ENCODE measurements at places on chromosomes 2 and 18.
A peak's percentile ranks its signal among the peaks of the same experiment; 100 is the strongest.

DNA sequence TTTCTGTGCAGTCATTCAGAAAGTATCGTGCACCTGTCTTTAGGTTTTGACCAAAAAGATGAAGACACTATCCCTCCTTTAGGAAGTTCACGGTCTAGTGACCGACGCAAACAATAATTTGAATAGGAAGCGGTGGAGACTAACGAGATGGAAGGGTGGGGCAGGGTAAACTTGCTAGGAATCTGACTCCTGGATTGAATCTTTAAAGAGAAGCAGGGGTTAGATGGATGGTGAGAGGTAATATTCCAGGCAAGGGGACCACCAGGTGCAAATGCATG is 651 bp upstream of the TXNL1 start:
- DNase-seq: no peak

DNA sequence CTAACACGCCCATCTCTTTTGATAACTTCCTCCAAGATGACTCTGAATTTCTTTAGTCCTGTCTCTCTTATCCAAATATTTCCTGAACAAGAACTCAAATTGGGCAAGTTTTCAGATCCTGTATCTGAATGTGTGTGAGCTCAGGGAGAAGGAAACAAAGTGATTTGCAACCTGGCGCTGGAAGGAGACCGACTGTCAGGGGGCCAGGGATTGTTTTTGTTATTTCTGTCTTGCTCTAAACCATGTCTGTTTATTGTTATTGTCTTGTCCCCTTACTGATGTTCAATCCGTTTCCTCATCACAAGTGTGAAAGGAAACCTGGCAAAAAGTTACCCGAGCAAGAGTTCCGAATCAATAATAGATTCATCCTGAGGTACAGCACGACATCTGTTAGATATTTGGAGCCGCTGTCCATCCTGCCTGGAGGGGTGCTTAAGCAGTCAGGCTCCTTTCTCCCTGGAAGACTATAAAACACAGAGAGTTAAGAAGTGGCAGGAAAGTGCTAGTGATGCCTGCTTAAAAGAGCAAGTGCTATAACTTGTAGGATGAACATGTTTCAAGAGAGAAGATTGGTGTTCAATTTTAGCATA is 132.5 kb upstream of the OSR1 start:
- no peak for DNase-seq

DNA sequence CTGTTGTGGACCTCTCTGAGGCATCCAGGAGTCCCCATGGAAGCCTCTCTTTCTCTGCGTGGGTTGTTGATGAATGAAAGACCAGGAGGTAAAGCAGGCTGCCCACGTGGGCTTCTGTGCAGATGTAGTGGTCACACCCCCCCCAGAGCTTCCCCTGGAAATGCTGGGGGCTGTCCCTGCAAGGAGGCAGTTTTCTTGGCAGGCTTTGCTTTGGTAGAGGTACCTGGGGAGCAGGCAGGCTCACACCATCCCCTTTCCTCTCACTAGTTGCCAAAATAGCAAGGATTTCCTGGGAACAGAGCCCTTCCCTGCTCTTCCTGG is 97.6 kb upstream of the MAP3K20 start:
- DNase-seq: no peak

- DNase-seq: no peak
Measured at GRCh38 chr2:157508676-157509075, 64.8 kb upstream of the CYTIP start.

GRCh38 chr18:26864658-26865057 is 849 bp downstream of the AQP4 start:
- no peak for DNase-seq

DNA sequence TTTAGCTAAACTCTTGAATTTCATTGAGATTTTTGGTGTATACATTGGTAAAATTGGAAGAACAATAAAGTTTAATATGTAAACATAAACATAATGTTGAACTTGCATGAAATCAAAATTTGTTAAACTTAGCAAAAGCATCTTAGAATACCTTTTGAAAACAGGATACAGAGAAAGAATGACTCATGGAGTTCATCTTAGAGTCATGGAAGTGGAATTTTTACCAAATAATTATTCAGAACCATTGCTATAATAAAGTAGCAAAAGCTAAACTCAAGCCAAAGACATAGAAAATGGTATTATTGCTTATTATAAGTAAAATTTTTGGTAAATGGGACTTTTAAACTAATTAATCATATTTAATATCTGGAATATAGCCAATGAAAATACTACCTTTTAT is 841.6 kb upstream of the SLC39A10 start:
- DNase-seq: no peak

DNA sequence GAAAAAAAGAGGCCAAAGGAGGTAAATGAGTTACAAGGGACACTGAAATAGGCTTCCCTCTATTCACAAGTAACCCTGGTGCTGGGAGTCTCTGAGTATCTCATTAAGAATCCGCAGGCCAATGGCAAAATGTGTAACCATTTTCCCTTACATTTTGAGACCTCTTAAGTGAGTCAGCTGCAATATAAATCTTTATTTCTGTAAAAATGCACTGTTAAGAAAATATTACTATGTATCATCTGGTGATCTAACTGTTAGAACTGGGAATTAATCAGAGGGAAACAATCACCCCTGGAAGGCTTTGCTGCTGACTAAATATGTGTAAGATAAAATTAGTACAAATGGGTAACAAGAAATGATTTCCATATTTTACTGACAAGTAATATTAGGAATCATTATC is 483.1 kb upstream of the CHST9 start:
- peak; percentile 24 for DNase-seq

DNA sequence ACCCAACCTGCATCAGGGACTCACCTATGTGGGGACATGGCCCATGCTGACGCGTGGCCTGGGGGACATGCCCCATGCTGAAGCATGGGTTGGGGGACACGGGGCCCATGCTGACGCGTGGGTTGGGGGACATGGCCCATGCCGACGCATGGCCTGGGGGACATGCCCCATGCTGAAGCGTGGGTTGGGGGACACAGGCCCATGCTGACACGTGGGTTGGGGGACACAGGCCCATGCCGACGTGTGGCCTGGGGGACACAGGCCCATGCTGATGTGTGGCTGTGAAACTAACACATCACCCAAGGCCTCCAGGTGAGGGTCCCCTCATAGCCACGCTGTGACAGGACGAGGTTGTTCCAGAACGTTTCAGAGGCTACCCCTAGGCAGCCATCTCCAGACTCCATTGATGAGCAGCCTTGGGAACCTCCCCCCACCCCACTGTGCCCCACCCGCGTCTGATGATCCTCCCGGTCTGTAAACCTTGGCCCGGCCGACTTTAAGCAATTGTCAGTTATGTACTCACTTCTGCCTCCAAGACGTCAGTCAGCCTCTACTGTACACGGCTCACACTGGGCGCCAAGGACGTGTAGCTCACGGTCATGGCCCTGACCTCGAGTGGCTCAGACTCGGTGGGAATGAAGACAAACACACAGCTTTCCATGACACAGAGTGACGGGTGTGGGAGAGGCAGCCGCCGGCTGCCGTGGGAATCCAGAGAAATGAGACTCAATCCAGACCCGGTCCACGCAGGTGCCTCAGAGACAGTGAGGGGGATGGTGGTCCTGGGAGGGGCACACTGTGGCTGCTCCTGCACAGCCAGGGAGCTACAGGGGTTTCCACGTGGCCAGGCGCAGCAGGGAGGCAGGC is 50.2 kb upstream of the SLC66A3 start:
- DNase-seq: no peak

- no peak for DNase-seq
Measured at GRCh38 chr2:11624893-11625292, 45.1 kb downstream of the NTSR2 start.

GRCh38 chr18:55224086-55224625 is 264.9 kb upstream of the CCDC68 start:
- DNase-seq: no peak

- DNase-seq: no peak
Measured at GRCh38 chr18:46152436-46152807, 48.2 kb downstream of the HAUS1 start.

- DNase-seq: no peak
Measured at GRCh38 chr2:214497489-214497888, 86.6 kb downstream of the VWC2L start.

- DNase-seq: no peak
Measured at GRCh38 chr2:149449017-149449416, 118.6 kb downstream of the LYPD6 start.

- DNase-seq: no peak
Measured at GRCh38 chr2:152402780-152403759, 68.1 kb downstream of the FMNL2 start.
